ENCODE measurements at places on chromosomes 7 and 10.

GRCh38 chr10:4181621-4182049 is 396.6 kb upstream of the KLF6 start:
- no peak for DNase-seq

- no peak for DNase-seq
These were observed 6.5 kb downstream of the SAMD8 start for GRCh38 chr10:75117995-75118394.

DNA sequence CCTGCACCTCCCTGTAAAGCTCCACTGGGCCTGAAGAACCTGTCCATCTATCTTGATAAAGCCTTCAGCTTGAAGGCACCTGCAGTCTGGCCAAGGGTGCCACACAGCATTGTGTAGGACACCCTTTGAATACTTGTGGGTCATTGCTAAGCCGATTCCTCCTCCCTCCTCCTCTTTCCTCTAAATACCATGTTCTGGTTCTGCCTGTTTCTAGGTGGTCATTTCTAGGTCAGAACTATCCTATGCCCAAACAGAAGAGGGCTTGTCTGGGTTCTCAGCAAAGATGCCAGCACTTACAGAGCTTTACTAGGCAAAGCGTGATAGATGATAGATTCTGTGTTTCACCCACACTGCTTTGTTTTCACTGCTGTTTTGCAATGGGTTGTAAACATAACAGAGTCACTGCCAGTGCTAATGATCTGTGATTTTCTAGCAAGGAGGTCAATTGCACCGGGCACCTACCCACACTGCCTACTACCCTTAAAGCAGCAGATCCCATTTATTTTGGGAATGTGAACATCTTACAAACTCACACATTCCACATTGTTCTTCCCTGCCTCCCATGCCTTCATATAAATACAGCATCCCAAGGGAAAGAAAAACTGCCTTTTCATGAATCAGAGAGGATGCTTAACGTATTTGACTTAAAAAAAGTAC is 279.1 kb upstream of the PITRM1 start:
- no peak for DNase-seq

DNA sequence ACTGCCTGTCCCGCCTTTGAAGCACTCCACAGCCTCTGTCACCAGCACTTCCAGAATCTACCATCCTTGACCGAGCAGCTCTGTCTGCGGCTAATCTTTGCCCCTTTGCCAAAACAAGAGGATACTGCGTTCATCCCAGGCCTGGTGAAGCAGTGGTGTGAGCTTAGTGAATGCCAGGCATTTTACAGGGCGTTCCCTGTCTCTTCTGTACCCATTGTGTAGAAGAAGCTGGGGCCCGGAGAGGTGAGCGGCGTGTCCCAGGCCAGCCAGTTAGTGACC is 61.2 kb downstream of the C10orf105 start:
- DNase-seq = no peak

- DNase-seq = peak; percentile 49
These were observed 513 bp downstream of the TMEM178B start for GRCh38 chr7:141074162-141074991.

DNA sequence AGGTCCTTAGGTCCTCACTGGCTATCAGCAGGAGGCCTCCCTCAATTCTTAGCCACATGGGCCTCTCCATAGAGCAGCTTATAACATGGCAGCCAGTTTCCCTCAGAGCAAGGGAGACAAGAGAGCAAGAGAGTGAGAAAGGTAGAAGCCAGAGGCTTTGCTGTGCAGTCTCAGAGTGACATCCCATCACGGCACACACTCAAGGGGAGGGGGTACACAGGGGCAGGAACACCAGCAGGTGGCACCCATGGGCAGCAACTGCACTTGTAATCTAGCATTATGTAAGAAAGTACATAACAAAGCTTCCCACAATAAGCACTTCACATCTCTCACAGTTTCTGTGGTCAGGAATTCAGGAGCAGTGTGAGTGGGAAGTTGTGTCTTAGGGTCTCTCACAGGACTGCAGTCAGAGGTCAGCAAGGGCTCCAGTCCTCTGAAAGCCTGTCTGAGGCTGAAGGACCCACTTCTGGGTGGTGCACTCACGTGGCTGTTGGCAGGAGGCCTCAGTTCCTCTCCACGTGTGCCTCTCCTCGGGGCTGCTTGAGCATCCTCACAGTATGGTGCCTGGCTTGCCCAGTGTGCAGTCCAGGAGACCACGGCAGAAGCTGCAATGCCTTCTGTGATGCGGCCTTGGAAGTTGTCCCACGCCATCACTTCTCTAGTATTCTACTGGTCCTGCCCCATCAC is 159.4 kb downstream of the OAT start:
- no peak for DNase-seq

DNA sequence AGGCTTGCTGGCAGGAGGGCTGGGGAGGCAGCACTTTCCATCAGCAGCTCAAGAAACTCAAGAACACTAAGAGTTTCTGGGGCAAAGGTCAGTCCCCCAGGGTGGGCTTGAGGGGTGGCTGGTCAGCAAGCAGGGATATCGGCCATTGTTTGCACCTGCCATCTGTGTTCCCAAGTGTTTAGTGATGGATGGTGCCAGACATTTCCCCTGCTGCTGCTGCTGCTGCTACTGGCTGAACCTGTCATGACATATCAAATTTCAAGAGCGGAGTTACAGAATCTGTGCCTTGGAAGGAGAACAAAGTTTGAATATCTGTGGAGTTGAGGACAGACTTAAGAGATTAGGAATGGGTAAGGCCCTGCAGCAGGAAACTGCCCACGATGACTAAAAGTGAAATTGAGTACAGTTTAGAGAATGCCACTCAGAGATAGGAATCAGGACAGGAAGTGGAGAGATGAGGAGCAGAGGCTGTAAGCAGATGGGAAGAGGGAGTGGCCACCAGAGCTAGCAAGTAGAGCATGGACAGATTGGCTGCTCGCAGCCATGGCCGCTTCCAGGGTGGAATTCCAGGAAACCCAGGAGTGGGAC is 39.2 kb upstream of the PPP1R3C start:
- DNase-seq = peak; percentile 58
